T-helper 22 cell (primary cell): ENCODE measurements at places on chromosomes 1 and 21.

GRCh38 chr1:25562101-25562927, 18.9 kb downstream of the LDLRAP1 start:
- DNase-seq = peak; percentile 70

DNA sequence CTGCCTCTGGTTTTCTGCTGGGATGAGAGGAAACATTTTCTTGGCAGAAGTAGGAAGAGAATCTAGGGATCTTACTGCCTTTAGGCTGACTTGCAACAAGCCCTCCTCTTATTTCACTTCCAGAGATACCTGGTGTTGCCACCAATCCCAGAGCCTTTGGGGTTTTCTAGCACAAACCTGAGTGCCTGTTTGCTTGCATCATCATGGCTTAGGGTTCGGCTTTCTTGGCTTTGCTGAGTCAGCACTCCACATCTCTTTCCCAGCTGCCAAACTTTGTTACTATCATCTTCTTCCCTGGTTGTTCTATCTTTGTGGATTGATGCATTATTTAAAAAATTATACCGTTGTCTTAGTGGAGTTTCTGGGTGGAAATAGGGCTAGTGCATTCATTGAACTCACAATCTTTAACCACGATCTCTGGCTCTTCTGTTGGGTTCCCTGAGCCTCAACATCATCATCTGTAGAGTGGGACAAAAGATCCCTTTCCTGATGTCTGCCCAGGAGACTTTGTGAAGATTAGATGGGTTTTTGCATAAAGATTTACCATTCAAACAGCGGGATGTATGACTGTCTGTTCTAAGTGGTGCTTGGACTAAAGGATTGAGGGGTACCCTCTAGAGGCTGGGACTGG, 76.6 kb upstream of the SELENON start:
- DNase-seq = no peak

GRCh38 chr1:23019863-23020625, 776 bp downstream of the KDM1A start:
- DNase-seq = no peak

DNA sequence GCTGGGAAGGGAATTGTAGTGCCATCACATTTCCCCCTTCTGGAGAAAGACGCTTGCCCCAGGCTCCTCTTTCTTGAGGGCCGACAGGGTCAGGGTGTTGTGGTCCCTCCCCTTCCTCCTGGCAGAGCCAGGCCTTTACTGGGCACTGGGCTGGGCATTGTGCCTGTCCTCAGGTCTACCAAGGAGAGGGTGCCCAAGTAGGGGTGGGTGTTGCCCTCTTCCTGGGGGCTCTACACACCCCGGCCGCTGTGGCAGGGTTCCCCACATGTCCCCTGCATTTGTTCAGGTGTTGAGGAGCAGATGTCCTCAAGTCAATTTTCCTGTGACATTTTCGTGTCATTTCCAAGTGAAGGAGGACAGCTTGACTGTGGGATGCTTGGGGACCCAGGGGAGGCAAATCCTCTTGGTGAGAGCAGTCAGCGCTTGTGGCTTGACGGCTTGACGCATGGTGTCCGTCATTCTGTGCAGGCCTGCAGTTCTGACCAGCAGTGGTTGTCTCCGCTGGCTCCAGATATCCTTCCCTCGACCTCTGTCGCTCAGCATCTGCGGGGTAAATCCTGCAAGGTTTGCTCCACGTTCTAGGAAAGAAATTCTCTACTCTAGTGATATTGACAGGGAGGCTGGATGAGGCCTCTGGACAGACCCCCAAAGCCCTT, 181.9 kb upstream of the VAMP3 start:
- no peak for DNase-seq

DNA sequence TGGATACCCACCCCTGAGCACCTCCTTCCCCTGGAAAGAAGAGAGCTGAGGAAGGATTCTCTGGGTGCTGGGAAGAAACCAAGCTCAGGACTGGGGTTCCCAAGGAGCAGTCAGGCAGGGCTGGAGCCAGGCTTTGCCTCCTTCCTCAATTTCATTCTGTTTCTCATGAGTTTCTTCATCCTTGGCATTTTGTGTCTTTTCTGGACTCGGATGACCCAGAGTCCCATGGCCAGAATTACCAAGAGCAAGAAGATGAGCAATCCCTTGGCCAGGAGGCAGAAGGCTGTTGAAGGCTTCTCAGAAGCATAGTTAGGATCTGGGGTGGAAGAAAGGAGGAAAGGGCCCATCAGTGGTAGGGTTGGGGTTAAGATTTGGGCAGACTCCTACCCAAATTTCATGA, 2.5 kb downstream of the SLAMF9 start:
- DNase-seq = no peak

- no peak for DNase-seq
Observed at GRCh38 chr1:201275253-201275666, 8.0 kb upstream of the PKP1 start.
